Karpas-422 (cell line): ENCODE measurements at places on chromosomes 5 and 9. TPM values are rescaled to one million over a fixed set of nuclear protein-coding genes. Genes with fewer than 3 reads are reported as not detected.

DNA sequence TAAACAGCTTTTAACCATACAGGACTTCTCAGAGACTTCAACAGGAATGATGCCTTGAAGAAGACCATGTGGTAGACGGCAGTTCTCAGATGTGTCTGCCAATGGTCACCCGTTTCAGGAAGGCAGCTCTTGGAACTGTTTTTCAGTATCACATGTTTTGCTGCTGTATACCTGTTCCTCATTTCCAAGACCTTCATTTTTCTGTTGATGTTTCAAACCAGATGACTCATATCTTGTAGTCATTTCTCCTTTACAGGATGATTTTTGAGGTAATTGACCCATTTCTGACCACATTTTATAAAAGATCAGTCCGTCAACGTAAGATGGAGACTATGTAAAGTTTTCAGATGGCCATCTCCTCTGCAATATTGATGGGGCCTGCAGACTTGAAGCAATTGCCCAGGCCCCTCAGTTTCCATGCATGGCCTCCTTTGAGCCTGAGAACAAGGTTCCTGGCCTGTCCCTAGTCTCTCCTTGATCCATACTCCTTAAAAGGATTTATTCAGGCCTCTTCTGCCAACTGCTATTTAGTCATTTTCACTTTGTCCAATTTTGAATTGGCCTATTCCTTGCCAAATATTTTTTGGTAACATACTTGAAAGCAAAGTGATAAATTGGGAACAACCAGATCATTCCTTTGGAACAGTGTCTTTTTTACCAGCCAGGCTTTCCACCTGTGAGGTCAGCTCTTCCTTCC, 128.6 kb downstream of the PDZD2 start:
- no peak for DNase-seq

- DNase-seq: peak; percentile 57
Observed at GRCh38 chr5:74639807-74640449, 600 bp downstream of the ENC1 start.

DNA sequence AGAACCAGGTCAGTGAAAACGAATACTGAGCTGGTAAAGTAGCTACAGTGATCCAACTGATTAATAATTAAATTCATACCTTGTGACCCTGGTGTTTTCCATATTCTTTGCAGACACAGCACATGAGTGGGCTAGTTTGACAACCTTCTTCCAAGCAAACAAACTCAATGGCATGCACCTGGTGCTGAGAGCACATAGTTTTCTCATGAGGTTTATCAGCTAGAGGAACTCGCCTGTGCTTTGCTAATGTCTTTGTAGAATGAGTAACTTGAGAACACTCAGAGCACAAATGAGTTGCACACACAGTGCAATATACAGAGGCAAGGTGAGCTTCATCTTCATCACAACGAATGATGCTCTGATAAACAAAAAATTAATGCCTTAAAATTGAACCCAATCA, 12.6 kb downstream of the TRIM23 start:
- peak; percentile 75 for DNase-seq

GRCh38 chr9:130183133-130183762, 11.0 kb downstream of the NCS1 start:
- DNase-seq: no peak

GRCh38 chr5:65961633-65962032, 35.3 kb downstream of the ERBIN start:
- no peak for DNase-seq

DNA sequence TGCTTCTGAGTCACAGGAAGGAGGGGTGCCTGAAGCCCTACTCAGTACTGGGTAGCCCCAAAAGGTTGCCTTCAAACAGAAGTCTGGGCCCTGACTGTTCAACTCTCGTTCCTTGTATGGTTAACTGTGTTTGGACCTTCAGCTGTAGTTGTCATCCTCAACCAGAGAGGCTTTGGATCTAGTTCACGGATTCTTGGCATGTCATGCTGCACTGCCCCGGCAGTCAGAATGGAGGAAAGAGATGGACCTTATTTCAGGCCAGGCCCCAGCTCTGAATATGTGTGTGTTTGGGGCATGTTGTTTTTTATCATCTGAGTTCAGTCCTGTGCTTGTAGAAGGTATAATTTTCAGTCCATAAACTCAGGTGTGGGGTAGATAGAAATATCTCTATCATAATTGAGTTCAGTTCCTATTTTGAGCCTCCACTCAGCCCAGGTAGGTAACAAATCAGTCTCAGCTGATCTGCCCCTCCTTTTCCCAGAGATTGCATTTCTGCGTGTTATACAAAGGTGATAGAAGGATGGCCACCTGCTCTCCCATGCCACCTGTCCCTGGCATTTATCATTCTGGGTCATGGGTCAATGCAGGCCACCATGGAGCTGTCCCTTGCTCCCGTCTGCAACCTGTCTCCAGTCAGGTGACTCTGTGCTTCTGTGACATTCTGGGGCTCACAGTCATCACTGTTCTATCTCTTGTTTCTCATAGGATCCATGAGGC, 127.5 kb upstream of the CPEB4 start:
- DNase-seq: no peak

DNA sequence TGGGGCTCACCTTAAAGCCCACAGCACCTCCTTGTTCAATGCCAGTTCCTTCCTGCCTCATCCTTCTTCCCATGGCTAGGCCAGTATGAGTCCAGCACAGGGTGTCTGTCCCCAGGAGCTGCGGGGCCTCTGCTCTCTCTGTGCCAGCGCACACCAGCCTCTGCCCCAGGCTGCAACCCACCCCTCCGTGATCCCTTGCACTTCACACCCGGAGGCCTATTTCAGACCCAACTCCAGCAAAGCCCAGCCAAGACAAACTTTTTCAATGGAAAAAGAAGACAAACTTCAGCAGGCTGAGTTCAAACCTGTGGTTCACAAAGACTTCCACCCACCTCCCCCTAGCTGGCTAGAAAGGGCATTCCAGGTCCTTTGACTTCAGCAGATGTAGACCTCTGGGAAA, 56.2 kb upstream of the OTULINL start:
- DNase-seq: no peak

- no peak for DNase-seq
Observed at GRCh38 chr5:72817671-72818266, 1.3 kb downstream of the TNPO1 start.

DNA sequence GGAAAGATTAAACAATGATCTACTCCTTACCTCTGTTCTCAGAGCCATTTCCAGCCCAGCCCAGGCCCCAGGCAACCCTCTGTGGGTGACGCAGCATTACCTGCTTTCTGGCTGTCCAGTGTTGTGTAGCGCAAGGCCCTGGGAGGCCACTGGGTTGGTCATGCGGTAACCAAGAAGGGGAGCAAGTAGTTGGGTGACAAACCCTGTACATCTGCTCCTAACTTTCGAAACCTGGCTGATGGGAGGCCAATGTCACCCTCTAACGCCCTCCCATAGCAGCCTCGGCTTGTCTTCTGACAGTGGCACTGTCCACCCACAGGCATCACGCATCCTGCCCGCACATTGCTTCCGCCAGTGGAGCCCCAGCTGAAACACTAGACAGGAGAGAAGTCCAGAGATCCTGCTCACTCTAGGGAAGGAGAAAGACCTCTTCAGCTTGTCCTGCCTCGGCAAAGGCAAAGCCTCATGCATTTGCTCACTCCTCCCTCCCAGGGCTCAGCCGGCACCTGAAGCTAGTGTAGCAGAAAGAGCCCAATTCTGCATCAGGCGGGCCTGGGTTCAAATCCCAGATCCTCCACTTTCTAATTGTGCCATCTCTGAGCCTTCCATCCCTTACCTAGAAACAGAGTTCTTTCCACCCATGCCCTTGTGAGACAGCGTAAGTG, 94.6 kb downstream of the ADAMTS2 start:
- DNase-seq: no peak

- no peak for DNase-seq
Observed at GRCh38 chr5:1111727-1112289, at the start of gene SLC12A7. SLC12A7 (minus strand) TSS chr5:1112063; CDS start chr5:1111991, 72 bp downstream.

DNA sequence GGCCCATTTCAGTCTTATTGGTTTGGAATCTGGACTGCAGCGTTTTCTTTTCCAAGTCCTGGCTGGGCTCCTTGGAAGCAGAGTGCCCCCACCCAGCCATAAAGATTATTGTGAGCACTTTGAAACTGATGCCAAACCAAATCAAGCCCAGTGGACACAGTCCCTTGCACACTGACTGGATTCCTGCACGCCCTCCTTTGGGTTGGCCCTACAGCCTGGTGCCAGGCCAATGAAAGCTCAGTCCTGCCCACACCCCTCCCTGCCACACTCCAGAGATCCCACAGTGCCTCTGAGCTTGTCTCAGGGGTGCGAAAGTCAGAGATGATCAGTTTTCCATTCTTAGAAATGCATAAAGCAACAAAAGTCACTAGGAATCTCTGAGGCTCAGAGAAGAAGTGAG, 181.9 kb downstream of the CETN3 start:
- no peak for DNase-seq

DNA sequence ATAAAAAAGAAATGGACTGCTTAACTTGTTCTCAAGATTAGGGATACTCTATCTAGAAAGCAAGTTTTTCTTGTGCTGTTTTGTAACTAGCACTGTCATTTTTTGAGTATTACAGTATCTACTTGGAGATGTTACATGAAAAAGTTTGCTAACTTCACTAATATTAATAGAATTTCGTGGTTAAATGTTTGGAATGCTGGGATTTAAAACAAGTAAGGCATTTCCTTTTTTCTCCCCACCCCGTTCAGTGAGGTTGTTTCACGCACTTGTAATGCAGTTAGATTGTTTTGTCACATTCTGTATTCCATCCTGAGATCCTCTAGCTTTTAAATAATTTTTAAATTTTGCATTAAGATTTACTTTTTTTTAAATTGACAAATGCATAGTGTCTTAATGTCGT, 20.0 kb upstream of the TEK start:
- no peak for DNase-seq

DNA sequence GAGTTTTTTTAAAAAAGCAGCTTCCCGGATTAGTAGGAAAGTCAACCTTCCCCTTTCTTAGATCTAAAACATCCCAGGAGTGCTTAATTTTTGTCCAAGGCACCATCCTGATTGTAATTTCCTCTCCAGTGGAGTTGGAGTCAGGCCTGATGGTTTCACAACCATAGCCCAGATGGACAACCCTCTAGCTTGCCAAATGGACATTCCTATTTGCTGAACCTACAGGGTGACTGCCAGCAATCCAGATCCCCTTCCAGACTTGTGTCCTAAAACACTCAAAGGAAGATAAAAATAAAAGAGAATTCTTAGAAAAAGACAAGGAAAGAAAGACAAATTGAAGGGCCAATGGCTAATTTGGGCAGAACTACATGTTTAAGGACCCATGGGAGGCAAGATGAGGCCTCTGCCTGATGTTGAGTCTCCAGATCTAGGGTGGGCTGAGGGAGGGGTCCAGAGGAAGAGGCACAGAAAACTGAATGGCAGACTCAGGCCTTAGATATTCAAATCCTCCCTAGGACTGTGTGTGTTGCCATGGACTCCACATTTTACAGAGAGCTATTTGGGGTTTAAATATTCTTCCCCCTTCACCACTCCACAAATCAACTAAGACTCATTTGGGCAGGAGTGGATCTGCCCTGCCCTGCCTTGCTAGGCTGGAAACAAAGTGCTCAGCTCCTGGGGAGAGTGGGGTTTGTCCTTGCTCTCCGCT, 38.5 kb upstream of the SLC44A1 start:
- no peak for DNase-seq

- DNase-seq: no peak
Observed at GRCh38 chr9:123107639-123108285, 74.3 kb downstream of the GPR21 start.

GRCh38 chr9:83355024-83355444, 183.2 kb downstream of the FRMD3 start:
- no peak for DNase-seq

- no peak for DNase-seq
Observed at GRCh38 chr9:133728856-133729616, 9.1 kb downstream of the SARDH start.

DNA sequence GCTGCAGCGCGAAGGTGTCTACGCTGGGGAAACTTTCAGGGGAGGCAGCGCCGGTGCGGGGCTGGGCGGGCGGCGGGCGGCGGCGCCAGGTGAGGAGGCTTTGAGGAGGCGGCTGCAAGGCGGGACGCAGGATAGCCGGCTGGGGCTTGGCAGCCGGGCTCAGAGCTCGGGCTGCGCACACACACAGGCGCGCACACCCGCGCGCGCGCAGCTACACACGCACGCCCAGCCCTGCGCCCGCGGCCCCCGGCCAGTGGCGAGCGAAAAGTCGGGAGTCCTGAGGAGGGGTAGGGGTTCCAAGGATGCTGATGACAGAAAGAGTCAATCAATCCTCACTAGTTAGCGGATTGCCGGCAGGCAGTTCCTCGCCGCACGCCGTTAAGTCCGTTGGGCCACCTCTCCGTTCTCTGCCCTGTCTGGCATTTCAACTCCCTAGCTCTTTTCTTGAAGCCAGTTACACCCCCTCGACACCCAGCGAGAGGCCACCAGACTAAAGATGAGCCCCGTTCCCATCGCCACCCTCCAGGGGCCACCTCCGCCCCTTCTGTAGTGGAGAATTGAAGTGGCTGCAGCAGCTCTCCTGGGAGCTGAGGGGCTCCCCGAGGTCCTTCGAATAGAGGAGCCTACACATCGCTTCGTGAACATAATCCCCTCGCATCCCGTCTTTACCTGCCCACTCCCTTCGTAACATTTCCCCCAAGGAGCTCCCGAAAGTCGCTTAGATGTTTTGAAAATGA, 1640.3 kb upstream of the C9orf72 start:
- no peak for DNase-seq

DNA sequence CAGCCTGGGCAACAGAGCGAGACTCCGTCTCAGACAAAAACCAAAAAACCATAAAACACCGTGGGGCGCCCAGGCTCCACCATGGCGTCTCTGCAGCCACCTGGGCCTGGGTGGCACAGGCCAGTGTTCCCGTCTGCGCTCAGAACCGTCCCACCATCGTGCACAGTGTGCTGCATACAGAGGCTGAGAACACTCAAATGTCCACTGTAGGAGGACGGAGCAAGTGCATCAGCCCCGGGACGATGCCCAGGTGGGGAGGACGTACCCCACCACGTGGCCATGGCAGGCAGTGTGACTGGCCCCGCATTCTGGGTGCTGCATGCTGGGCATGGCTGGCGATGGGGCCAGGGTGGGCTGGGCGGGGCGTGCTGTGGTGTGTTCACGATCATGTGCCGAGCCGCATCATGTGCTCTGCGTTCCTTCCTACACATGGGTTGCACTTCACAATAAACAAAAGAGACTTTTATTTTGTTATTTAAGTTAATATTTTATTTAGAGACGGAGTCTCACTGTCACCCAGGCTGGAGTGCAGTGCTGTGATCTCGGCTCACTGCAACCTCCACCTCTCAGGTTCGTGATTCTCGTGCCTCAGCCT, 37.8 kb downstream of the EXD3 start:
- DNase-seq: no peak

- DNase-seq: no peak
Observed at GRCh38 chr5:11037941-11038340, 276.9 kb upstream of the DAP start.

The BNC2 gene
- total RNA-seq: not detected in 2 replicates

The SLC6A18 gene
- total RNA-seq: not detected in 2 replicates

The TMC1 gene
- total RNA-seq: not detected in 2 replicates

The CCIN gene
- not detected in 2 replicates for total RNA-seq
